SJSA1 (cell line): ENCODE measurements at places on chromosomes 12 and 14.

DNA sequence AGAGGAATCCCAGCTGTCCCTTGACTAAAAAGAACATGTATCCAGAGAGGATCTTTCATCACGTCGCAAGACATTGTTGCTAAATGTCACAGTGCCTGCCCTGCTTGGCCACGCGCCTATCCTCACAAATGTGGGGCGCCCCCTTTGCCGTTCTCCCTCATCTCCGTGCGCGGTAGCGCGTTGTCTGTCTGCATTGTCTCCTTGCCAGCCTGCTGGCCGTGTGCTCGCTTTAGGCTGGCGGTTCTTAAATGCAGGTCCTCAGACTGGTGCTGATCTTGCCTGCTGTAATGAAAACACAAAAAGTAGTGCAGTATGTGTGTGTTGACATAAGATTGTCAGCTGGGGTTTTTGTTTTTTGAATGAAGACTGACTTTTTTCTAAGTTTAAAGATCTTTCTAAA, 198.2 kb upstream of the RGS6 start:
- no peak for DNase-seq

- no peak for DNase-seq
Measured at GRCh38 chr14:76272774-76273173, 103.2 kb upstream of the ESRRB start.

DNA sequence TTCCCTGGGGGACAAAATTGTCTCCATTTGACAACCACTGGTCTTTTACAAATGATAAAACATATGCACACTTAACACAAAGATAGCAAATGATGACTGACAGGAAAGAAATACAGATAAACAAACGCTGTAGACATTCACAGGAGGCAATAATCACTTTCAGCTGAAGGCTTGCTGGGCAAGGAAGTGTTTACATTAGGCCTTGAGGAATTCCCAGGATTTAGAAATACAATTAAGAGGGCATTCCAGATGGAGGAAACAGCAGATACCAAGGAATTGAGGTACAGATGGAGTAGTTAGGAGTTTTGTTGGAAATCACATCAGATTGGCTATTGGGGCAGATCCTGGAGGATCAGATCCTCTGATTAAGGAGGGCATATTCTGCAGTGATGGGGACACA, 93.9 kb downstream of the DYRK2 start:
- no peak for DNase-seq

DNA sequence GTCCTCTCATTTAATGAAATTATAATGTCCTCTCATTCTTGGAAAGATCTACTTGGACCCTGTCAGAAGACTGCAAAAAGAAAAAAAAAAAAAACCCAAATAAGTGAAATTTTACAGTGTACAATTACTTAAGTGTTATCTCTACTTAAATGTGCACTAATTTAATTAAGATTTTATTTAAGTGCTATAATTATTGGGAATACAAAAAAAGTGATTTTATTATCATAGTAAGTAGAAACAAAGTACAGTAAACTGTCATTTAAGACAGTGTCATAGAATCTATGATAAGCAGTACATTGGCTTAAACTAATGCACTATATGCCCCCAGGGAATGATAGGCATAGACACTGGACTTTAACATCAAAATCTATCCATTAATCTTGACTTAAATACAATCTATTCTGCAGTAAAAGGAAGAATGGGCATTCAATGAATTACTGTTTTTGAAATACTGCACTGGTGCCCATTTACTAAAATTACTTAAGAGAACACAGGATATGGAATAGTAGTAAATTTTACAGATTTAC, 23.3 kb downstream of the INSM2 start:
- DNase-seq, result no peak

DNA sequence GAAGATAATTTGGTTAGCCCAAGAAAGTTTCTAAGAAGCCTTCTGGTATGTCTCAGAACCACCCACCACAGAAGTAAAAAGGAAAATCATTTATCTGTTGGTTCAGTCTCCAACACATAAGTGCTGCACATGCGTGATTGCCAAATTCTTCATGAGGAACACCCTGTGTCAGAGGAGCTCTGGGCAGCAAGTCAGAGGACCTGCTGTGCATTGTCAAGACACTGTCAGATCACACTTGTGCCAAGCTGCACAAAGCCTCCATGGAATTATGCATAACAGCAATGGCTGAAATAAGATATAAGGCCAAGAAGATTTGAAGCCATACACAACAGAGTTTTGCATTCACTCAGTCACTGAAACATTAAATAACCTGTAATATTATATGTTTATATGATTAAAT, 1304.7 kb upstream of the FLRT2 start:
- no peak for DNase-seq

DNA sequence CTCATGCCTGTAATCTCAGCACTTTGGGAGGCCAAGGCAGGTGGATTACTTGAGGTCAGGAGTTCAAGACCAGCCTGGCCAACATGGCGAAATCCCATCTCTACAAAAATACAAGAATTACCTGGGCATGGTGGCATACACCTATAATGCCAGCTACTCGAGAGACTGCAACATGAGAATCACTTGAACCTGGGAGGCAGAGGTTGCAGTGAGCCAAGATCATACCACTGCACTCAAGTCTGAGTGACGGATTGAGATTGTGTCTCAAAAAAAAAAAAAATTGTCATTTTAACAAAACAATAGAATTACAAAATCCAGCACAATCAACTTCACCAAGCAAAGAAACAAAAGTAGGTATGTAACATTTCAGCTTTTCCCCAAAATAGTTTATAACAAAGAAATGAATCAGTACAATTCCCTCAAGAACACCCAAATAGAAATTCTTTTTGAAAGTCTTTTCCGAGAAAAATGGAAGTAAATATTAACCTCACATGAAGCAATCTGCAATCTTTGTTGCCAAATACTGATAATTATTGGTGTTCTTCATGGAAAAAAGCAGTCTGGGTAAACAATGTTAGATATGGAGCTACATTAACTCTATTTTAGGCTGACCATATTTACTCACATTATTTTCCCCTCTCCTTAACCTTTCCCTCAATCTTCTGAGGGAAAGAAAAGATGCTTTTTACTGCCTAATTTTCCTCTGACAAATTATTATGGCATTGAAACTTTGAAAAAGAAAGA, 165.9 kb upstream of the ATF7IP start:
- DNase-seq, result no peak

DNA sequence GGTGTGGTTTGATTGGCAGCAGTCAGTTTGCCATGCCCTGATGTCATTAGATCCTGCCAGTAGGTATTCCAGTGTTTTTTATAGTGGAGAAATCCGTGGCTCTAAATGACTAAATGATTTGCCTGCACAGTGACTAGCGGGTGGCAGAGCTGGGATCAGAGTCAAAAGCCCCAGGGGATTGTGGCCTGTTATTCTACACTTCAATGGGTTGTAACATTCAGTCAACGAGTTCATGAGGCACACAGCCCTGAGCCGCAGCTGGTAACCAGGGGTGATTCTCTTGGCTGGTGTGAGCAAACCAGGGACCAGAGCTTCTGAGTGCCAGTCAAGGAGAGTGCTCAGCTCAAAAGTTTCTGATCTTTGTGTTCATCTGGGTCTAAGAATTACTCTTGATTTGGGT, 1.8 kb downstream of the MYH6 start:
- no peak for DNase-seq

- no peak for DNase-seq
Measured at GRCh38 chr14:36511981-36512584, 7.9 kb downstream of the NKX2-1 start.

DNA sequence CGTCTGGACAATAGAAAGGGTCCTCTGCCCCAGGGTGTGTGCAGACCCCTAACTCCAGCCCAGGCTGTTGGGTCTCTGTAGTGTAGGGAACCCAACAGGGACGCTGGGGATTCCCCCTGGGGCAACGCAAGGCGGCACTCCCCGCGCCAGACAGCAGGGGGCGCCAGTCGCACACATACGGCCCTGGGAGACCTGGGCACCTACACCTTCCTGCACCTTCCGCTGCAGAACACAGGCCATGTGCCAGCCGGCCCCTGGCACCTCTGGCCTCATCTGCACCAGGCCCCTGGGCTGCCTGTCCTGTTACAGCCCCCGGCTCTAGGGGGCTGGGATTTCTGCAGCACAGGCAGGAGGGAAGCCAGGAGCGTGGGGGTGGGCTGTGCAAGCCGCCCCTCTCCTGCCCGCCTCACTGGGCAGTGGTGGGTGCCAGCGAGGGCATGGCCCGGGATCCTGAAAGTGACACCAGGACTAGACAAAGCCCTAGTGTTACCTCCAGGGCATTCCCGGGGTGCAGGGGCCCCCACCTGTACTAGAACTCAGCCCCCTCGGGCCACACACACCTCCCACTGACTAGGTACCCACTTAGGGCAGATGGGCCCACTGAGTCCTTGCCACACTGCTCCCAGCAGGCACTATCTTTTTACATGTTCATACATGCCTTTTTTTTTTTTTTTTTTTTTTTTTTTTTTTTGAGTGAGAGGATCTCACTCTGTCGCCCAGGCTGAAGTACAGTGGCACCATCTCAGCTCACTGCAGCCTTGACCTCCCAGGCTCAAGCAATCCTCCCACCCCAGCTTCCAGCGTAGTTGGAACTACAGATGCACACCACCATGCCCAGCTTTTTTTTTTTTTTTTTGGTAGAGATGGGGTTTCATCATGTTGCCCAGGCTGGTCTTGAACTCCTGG, 37.5 kb downstream of the CCNK start:
- peak; percentile 57 for DNase-seq

- no peak for DNase-seq
Measured at GRCh38 chr14:72559202-72559601, 334.7 kb downstream of the DPF3 start.

DNA sequence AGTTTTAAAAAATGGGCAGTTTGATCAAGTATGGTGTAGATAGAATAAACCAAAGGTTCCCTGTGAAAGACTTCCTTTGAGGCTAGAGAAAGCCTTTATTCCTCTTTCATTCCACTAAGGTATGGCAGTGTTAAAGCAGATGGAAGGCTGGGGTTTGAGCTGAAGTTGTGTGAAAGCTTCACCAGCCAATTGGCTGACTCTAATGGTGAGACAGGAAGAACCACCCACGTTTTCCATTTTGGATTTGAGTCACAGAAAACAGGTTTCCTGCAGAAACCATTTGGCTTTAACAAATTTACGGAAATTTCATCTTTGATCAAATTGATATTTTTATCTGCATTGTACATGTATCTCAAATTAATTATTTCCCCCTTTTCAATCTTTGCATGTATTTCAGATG, 455.0 kb downstream of the PCNX1 start:
- no peak for DNase-seq

GRCh38 chr12:40017488-40017887, 88.4 kb downstream of the SLC2A13 start:
- no peak for DNase-seq

- DNase-seq, result no peak
Measured at GRCh38 chr14:20415782-20416206, 2.5 kb upstream of the TEP1 start.

DNA sequence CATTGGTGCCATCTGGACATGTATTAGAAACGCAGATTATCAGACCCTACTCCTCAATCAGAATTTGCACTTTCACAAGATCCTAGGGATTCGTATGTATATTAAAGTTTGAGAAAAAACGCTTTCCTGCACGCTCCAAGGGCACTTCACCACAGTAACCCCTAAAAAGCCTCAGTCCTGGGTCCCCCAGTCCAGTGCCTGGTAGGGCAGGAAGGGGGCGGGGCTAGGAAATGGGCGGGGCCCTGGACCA, 369 bp downstream of the DEPDC4 start:
- DNase-seq, result no peak

GRCh38 chr14:80996049-80996901, 40.9 kb downstream of the TSHR start:
- DNase-seq, result peak; percentile 3

- DNase-seq, result no peak
Measured at GRCh38 chr12:96500693-96501092, 11.3 kb downstream of the CFAP54 start.

DNA sequence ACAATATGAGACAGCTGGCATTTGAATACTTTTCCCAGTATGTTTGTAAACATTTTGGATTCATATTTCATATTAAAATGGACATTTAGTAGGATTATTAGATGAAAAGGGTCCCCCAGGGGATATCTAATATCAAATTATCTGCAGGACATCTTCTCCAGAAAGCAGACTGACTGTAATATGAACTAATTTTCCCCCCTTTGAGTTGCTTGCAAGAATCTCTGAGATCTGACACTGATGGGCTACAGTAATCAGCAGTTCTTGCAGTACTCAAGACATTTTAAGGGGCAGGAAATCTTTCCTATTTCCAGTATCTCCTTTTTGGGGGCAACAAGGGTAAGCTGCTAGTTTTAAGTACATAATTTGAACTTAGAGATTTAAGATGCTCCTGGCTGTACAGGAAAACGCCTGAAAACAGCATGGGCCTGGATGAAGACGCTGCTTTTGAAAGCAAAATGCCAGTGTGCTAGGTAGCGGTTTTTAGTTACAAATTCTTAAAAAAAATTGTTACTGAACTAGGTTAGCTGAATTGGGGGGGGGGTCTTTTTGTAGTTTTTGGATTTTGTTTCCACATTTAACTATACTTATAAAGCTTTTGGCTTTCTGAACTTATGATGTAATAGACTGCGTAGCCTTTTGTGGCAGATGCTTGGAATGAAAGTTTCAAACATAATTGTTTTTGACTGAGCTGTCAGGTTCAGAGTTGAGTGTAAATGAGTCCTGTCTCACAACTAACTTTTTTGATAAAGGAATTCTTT, 2.2 kb downstream of the FRMD6 start:
- peak; percentile 40 for DNase-seq

DNA sequence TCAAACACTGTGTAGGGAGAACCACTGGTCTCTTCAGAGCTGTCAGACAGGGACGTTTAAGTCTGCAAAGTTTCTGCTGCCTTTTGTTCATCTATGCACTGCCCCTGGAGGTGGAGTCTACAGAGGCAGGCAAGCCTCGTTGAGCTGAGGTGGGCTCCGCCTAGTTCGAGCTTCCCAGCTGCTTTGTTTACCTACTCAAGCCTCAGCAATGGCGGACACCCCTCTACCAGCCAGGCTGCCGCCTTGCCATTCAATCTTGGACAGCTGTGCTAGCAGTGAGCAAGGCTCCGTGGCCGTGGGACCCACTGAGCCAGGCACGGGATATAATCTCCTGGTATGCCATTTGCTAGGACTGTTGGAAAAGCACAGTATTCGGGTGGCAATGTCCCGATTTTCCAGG, 24.6 kb upstream of the YBX3 start:
- no peak for DNase-seq

- no peak for DNase-seq
Measured at GRCh38 chr12:98856897-98857540, 211.9 kb downstream of the APAF1 start.

- peak; percentile 23 for DNase-seq
Measured at GRCh38 chr12:57005980-57006808, at the start of gene ZBTB39. Gene ZBTB39 (minus strand): TSS chr12:57006546. CDS start chr12:57004917, 1,629 bp downstream.

GRCh38 chr14:68680541-68681051, 112.3 kb downstream of the ZFP36L1 start:
- no peak for DNase-seq
